Activated CD4-positive, alpha-beta memory T cell treated with anti-CD3 and anti-CD28 coated beads for 36 hours (primary cell): ENCODE measurements at places on chromosomes 5 and 9.

DNA sequence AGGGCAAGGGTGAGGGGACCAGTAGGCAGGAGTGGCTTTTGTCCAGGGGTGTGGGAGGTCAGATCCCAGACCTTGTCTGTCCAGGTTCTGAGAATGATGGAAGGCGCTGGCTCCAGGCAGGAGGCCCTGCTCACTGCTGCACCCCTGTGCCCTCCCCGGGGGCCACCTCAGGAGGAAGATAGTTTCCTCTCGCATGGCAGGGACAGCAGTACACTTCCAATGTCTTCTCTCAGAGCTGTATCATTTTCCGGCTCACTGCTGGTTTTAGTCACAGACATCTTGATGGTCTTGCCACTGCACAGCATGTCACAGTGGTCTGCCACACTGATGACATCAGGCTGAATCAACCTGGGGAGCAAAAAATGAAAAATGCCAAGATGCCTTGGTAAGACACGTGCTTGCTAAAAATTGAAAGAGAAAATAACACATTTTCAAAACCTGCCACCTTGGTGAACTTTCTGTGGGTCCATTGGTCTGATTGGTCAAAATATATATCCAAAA, 3.3 kb upstream of the SLC6A3 start:
- DNase-seq = peak; percentile 21

- no peak for DNase-seq
Measured at GRCh38 chr5:37568018-37568753, 189.1 kb downstream of the WDR70 start.

DNA sequence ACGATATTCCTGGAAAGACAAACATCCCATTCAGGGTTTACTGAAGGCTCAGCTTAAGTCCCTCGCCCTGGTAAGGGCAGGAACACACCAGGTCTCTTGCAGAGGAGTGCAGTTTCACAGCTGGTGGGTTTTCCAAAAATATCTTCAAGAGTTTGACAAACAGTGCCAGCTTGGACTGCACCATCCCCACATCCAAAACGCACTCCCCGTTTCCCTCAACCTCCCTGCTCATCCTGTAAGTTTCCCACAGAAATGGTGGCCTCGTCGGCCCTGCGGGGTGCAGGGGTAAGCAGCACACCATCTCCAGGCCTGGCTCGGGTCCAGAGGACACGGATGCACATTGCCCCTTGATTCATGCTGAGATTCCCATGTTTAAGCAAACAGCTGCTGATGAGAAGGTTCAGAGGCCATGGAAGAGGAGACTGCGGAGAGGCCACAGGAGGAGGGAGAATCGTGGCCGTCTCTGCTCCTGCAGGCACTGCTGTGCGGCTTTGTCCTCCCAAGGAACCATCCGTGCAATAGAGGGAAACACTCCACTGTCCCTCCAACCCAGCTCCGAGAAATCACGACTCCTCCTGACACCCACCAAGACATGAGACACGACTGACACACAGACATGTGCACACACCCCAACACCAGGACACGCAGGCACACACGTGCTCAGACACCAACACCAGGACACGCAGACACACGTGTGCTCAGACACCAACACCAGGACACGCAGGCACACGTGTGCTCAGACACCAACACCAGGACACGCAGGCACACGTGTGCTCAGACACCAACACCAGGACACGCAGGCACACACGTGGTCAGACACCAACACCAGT, 24.0 kb upstream of the SLC12A7 start:
- DNase-seq = no peak

DNA sequence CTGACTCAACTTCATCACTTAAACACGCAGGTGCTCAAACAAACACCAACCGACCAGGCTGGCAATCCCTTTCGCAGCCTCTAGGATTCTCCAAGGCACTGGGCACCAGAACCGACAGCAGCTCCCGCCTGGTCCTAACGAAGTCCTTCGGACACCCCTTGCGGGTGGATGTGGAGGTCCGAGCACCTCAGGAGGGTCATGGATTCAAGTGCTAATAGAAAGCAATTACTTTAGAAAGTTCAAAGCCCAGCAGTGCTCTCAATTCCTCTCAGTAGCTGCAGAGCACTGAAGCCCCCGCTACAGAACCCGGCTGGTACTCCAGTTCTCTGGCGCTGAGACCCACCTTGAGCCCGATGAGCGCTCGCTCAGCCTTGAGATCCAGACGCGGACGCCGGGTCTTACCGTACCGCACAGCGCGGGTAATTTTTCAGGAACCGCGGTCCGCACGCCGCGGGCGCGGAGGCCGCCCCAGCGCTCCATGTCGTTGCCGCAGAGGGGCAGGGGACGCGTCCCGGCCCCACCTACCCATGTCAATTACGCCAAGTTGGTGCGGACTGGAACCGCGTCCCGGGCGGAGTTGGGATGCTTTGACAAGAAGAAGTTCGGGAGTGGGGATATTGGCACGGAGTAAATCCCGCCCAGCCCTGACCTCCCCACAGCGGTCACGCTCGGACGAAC, 638 bp downstream of the MARCHF3 start:
- peak; percentile 71 for DNase-seq

DNA sequence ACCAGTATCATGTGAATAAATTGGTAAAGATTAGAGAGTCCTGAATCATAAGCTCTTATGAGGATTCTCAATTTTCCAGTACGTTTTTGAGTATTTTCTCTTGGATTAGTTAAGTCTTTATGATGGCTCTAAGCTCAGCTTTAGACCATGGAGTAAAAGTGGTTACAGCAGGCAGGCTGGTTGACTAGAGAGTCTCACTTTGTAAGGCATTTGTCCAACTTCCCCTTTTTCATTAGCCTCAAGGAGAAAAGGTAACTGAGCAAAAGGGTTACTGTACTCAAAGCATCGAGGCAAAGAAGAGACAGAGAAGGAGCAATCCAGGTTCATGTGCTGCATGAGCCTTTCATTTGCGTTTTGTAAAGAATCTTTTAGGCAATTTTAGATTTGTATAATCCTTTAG, 8.5 kb downstream of the NOP16 start:
- DNase-seq = no peak

DNA sequence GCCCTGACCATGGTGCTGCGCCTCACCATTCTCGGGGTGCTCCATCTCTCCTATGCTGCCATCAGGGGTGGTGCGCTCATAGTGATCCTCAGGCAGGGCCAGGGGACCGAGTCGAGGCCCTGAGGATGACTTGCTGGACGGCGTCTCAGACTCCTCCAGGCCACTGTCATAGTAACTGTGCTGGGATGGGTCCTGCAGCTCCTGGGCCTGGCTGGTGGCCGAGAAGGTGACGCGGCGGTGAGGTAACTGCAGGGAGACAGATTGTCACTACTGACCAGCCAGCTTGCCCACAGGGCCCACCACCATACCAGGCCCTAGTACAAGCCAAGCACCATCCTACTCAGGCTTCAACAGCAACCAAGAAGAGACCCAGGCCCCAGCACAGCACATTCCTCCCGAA, 21.0 kb downstream of the PCDH1 start:
- DNase-seq = no peak

DNA sequence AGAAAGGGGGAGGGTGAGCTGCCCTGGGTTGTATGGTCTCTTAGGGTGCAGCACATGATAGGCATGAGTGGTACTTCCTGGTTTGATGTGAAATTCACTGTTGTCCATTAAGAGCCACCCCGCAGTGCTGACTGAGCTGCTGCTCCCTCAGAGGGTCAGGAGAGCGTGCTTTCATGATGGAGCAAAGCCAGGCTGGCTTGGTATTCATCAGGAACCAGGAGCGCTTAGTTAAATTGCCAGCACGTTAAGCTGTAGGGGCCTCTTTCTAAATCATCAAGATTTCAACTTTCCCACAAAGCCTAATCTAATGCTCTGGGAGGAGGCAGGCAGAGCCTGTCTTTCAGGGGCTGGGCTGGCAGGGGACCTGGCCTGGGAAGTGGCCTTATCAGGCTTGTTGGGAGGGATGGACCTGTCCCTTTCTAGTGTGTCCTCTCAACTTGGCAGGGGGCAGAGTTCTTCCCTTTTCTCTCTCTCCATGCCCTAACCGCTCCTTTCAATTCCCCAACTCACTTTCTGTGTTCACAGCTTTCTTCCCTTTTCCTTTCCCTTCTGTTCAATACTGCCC, 7.9 kb downstream of the CYSTM1 start:
- no peak for DNase-seq

- no peak for DNase-seq
Measured at GRCh38 chr9:89664896-89665329, 60.1 kb downstream of the GADD45G start.

- DNase-seq = no peak
Measured at GRCh38 chr5:123436201-123436600, 13.0 kb upstream of the CEP120 start.

GRCh38 chr9:19600538-19600937, 188.3 kb downstream of the SLC24A2 start:
- DNase-seq = no peak

GRCh38 chr9:135519179-135519971, 1.9 kb upstream of the LCN1 start:
- DNase-seq = no peak

- DNase-seq = no peak
Measured at GRCh38 chr5:33877449-33877848, 14.3 kb downstream of the ADAMTS12 start.
